ENCODE measurements at places on chromosomes 2 and 18.

DNA sequence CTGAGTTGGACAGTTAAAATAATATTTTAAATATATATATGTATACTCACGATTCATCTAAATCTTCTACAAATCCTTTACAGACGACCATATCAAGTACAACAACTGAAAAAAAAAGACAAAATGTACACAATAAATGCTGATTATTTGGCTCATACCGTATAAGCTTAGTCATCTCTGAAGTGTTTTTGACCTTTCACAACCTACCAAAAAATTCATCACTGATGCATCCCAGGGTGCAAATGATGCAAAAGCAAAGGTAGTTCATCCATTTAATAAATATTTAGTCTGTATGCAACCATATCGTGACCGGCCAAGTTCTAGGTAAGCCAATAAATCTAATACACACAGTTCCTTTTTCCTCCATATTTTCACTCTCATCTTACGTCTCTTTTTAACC, 1.1 kb downstream of the TMX3 start:
- DNase-seq, result no peak

GRCh38 chr2:220275454-220275853, 648.0 kb downstream of the SLC4A3 start:
- no peak for DNase-seq

- DNase-seq, result no peak
Observed at GRCh38 chr18:33350256-33350655, 90.3 kb downstream of the CCDC178 start.

- no peak for DNase-seq
Observed at GRCh38 chr18:10946058-10946457, 203.3 kb downstream of the PIEZO2 start.

GRCh38 chr2:28055325-28055970, 164.9 kb downstream of the BABAM2 start:
- no peak for DNase-seq

GRCh38 chr18:9434122-9434701, 41.1 kb upstream of the RALBP1 start:
- no peak for DNase-seq

- DNase-seq, result no peak
Observed at GRCh38 chr2:181857483-181857882, 34.0 kb upstream of the ITPRID2 start.

DNA sequence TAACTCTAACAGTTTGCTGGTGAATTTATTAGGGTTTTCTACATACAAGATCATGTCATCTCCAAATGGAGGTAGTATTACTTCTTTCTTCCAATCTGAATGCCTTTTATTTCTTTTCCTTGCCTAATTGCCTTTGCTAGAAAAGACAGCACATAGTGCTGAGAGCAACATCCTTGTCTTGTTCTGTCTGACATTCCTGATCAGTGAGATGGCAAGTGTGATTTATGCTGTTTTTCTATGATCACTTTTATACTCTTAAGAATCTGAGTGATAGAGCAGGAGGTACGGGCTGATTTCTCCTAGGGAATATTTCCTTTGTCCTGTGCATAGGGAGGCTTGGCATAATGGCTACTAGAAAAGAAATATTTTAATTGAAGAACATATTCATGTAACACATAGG, 17.3 kb downstream of the LYPD6B start:
- no peak for DNase-seq
